ENCODE measurements at places on chromosomes 5 and 9.

GRCh38 chr5:140235791-140236551 is 61.0 kb downstream of the CYSTM1 start:
- no peak for DNase-seq

GRCh38 chr9:97647996-97648395 is 14.4 kb downstream of the NCBP1 start:
- DNase-seq: no peak

DNA sequence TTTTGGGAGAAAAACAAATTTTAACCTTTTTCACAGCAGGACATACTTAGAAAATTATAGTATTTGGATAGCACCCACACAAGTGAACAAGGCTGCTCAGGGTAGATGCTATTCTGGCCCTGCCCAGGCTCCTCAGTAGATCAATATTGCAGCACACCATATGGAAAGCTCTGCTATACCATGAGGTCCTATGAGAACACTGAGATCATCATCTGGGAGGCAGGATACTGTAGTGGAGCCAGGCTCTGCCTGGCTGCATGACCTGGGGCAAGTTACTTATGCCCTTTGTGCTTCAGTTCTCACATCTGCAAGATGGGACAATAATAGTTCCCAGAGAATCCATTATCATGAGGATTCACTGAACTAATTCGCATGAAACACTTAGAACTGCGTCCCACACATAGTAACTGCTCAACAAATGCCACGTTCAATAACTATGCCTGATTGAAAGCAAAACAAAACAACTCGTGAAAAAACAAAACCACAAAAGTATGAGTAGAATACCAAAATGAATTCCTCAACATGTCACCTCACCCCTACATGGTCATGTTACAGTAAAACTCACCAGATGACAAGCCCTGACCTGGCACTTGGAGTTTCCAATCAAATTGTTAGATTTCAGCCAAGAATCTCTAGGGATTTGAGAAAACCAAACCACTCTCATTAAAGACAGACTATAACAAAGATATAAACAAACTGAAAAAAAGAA is 31.9 kb downstream of the ARSB start:
- DNase-seq: no peak

DNA sequence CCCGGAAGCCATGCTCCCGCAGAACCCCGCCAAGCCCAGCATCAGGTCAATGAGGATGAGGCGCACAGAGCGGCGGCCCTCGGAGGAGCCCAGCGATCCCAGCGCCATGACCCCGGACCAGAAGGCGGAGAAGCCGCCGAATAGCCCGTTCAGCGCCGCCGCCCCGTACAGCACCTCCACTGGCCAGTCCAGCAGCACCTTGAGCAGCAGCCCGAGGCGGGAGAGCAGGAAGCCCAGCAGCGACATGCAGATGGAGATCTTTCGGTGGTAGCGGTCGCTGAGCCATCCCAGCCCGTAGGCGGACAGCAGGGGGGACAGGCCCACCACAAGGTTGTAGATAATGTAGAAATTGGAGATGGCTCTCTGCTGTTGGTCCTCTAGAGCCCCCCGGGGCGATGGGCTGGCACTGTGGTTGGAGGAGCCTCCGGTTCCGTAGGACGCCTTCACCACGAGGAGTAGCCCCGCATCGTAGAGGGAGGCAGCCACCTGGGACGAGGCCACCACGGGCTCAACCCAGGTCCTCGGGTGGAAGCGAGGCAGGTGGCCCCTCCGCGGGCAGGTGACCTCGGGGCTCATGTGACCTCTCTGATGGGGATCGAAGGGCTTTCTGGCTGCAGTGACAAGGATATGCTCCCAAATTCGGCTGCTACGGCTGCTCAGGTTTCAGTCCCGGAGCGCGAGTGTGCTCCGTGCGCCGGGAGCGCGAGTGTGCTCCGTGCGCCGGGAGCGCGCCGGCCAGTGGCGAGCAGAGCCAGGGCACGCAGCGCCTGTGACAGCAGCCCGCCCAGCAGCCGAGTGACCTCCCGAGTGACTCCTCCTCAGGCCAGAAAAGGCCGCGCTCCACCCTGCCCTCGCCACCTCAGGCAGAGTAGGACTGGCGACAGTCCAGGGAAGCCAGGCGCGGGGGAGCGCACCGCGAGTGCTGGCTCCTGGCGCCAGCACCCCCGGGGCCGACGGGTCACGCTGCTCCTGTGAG is at the start of gene SLC46A2:
Gene SLC46A2, minus strand, starts transcription at position 771 of the 976 bp plus-strand sequence. Its CDS starts 195 bp downstream, at position 576.
- DNase-seq: no peak

GRCh38 chr5:88269222-88269771 is 652 bp upstream of the TMEM161B start:
- no peak for DNase-seq

DNA sequence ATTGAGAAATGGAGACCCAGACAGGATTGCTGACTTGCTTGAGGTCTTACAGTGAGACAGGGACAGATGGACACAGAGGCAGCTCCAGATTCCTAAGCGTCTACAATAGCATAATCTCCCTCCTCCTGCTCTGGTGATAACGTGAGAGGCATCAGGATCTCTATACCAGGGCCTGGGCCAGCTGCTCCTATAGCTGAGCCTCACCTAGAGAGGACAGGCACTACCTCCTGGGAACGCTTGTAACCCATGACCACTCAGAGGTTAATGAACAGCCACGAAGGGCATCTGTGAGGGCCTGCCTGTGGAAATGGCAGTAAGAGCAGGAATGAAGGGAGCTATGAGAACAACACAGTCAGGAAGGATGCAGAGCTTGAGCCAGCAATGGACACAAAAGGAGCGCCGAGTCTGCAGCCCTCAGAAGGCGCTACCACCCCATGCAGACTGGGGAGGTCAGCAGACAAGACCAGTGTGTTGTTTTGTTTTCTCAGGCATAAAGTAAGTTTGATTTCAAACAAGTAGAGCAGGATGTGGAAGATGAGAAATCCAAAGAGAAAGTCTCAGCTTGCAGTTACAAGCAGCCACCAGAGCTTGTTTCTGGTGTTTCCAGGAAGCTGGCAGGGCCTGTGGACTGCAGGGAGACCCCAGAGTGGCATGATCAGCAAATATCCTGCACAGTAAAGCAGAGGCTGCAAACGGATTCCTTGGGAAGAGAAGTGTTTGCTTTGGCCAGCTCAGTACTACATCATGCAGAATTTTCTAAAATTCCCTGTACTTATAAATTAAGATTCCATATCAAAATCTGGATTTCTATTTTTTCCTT is 17.4 kb downstream of the ANKS6 start:
- no peak for DNase-seq

DNA sequence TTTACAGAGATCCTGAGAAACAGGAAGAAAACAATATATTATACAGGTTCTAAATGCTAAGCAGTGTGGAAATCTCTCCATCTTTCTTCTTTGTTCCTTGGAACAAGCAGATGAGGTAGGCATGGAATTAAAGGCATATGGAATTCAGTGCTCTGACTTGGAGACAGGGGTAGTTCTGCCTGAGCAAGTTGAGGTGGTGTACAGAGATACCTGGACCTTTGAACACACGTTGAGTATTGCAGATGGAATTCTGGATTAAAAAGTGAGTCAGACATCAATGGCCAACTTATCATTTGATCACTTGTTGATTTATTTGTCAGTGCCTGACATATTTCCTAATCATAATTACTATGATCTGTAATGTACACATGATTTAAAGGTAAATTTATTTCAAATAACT is 293.9 kb upstream of the IRX4 start:
- no peak for DNase-seq

DNA sequence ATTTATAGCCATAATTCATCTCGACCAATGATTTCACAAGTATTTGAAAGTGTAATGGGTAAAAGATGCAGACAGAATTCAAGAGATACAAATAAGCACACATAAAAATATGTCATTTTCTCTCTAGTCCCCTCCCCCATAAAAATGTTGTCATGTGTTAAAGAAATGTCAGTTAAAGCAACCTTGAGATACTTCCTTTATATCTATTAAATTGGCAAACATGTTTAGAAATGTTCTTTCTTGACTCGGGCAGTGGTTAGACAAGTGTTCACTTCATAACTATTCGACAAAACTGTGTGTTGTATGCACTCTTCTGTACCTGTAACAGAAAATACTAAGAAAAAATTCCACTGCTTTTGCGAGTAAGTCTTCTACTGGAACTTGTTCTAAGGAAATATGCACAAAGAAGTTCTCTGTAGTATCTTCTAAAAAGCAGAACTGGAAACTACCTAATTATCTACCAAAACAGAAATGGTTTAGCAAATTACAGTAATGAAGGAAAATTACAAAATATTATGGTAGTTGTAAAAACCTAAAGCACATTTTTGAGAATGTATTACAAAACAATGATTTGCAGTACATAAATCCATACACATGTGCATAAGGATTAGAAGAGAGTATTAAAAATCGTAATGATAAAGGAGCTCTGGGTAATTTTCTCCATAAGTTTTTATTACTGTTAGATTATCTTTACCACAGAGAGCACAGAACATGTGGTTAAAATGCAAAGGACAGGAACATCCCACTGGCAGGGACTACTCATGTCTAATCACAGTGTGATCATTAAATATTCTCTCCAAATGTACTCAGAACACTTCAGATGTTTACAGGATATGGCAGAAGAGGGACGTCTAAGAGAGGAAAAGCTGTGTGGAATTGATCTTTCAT is 35.9 kb downstream of the FBXW2 start:
- DNase-seq: no peak

GRCh38 chr5:153158608-153159007 is 331.9 kb upstream of the GRIA1 start:
- DNase-seq: no peak

GRCh38 chr9:13269589-13270452 is 9.7 kb downstream of the MPDZ start:
- DNase-seq: no peak

GRCh38 chr9:126667190-126668055 is 53.7 kb downstream of the LMX1B start:
- DNase-seq: no peak

DNA sequence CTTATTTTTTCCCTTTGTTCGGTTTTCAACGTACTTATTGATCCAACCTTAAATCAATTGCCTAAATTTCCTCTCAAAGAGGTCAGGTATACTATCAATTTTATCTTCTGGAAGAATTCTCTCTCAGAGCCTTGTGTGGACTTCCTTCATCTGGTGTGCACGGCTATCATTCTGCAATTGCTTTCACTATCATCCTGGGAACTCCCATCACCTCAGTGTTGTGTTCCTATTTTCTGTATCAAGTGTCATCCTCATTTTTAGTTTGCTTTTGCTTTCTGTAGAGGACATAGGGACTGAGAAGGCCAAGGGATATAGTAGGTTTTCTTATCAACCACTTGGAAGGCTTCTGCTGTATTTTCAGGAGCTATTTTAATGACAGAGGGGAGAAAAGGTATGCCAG is 11.3 kb downstream of the STOM start:
- no peak for DNase-seq

DNA sequence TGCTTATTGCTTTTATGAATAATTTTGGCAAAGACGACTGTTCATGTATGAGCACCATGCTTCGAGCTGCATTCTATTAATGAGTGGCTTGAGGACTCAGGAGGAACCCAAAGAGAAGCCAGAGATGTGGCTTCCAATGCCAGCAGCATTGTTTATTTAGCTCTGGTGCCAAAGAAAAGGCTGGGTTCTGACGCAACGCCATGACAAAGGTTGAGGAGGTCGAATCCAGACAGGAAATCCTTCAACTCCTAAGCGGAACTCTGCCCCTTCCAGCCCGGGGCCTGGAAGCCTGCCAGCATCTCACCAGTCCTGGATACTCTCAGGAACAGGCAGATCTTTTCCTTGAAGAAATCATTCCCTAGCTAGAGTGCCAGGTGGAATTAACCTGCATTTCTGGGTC is 104.4 kb downstream of the ARHGAP26 start:
- DNase-seq: no peak

DNA sequence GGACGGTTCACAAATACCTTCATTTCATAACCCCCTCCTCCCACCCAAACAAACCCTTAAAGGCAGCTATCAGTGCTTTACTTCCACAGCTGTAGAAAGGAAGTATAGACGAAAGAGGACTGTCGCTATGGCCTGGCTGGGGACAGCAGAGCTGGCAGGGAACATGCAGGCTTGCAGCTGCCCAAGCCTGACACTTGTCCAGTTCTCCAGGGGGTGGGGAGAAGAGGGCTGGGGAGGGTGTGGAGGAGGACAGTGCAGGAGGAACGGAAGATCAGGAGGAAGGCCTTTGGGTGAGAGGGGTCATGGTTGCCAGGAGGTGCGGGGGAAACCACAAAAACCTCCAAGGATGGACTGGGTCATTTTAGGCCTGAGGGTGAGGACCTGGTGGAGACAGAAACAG is 25.9 kb downstream of the ARPC5L start:
- DNase-seq: no peak

- DNase-seq: no peak
Measured at GRCh38 chr5:159908591-159908940, 7.7 kb upstream of the ADRA1B start.
